ENCODE measurements at places on chromosomes 6 and 20.

- no peak for DNase-seq
Observed at GRCh38 chr6:113317891-113318574, 539.1 kb upstream of the MARCKS start.

DNA sequence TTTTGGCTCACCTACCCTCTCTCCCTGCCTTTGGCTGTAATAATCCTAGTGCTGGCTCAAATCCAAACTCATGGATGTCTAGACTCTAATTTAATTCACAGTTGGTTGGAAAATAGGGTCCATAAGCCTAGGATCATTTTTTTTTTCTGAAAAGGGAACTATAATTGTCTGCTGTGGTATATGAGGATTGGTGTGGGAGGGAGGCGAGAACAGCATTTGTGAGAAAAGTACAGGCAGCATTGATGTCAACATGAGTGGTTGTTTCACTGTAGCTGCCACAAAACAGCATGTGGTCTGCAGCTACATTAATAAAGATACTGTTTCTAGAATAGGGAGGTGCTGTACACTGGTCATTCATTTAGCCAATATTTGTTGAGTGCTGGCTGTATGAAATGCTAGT is 18.6 kb upstream of the POLR1H start:
- no peak for DNase-seq

DNA sequence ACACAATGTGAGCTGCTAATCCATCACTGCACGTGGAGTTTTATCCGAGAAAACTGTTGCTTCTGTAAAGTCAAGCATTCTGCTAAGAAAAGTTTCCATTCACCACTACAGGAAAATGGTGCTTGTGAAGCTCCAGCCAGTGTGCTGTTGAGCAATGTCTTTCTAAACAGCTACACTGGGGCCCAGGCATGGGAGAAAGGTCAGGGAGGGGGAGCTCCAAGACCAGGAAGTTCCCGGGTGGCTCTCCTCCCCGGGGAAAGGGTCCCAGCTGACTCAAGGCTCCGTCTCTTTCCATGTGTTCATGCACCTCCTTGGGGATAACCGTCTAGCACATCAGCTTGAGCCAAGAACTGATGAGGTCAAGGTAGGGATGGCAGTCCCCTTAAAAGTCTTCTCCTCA is 20.5 kb downstream of the RPP40 start:
- no peak for DNase-seq

GRCh38 chr6:135300576-135300975 is 119.5 kb downstream of the MYB start:
- no peak for DNase-seq

DNA sequence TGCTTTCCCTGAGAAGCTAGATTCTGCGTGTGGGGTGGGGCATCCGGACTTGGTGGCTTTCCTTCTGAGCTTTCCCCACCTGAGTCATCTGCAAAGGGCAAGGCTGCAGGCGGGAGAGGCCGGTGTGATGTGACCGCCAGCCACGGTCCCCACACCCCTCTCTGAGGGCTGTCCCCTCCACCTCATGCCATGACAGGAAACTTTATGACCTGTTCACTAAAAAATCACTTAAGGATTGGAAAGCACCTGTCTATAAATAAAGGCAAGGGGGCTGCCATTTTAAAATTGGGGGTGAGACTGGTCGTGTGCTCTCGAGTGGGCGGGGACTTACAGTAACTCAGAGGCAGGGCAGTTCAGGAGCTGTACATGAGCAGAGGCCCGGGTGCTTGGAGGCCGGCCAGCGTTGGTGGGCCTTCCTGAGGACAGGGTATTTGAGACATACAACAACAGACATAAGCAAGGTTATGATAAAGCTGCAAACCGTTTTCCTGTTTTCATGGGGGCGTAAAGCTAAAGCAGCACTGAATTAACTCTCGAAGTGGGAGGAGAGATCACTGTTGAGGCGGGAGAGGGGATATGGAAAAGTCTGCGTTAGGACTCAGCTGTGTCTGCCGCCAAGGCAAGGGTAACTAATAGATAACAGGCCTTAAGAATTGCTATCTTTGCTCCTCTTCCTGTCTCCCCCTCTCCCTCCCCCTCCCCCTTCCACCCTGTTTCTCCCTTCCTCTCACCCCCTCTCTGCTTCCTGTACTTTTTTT is 16.1 kb upstream of the SERPINB1 start:
- no peak for DNase-seq

DNA sequence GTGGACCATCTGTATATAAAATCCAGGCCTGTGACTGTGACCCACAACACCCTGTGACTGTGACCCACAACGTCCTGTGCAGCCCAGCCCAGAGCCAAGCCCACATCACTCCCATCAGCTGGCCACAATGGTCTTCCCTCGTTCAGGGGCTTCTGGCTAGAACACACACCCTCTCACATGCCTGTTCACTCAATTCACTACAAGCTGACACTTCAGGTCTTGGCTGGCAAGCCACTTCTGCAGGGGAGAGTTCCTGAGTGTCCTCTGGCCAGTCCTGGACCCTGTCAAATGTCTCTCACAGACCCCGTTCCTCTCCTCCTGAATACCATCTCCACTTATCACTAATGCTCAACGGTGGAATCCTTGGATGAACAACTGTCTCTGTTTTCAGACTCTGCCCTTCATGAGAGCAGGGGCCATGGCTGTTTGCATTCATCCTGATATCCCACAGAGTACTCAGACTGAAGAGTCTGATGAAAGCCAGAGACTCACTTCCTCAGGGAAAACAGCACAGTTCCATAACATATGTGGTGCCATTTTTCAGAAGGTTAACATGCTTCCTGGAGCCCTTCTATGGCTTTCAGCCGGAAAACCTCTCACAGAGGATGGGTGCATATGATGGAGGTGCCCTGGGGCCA is 56.0 kb downstream of the MYH7B start:
- DNase-seq: peak; percentile 17

DNA sequence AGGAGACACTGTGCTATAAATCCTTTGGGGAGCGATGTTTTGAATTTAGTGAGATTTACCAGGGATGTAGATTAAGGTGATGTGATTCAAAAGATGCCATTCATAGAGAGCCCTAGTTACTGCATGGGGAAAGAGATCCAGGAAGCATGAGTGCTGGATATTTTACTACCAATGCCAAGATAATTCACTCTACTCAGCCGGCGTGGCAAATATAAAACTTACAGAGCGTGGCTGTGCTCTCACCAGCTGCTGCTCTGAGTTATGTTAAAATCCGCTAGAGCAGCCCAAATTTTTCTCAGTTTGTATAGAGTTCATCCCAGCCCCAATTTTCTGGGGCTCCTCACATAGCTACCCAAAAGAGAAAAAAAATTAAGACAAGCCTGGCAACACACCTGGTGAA is 48.6 kb downstream of the BFSP1 start:
- no peak for DNase-seq

- no peak for DNase-seq
Observed at GRCh38 chr6:121210943-121211342, 123.3 kb downstream of the TBC1D32 start.

DNA sequence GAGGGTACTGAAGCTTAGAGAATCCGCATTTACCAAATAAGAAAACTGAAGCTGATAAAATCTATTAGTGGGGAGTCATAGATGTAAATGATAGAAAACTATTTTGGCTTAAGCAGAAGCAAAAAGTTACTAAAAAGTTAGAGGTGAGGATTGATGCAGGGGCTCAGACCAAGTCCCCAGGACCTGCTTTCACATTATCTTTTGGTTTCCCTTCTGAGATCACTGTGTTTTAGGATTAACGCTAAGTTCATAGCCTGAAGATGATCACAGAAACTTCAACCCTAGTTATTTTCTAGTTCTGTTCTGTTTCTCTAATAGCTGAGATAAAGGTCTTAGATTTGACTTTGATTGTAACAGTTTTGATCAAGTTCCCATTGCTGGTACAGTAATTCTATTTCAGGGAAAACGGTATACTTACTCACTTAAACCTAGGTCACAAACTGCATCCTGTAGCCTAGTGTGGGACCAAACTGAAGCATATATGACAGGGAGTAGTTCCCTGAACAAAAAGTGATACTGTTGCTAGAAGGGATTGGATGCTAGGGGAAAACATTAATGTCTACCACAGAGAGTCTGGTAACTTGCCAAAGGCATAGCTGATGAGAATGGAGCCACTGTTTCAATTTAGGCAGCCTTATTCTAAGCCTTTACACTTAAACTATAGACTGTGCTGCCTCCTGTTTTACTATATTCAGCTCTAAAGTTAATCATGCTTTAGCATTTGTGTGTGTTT is 13.1 kb downstream of the CYB5R4 start:
- DNase-seq: no peak

- DNase-seq: no peak
Observed at GRCh38 chr6:142500250-142500786, 198.5 kb downstream of the ADGRG6 start.

DNA sequence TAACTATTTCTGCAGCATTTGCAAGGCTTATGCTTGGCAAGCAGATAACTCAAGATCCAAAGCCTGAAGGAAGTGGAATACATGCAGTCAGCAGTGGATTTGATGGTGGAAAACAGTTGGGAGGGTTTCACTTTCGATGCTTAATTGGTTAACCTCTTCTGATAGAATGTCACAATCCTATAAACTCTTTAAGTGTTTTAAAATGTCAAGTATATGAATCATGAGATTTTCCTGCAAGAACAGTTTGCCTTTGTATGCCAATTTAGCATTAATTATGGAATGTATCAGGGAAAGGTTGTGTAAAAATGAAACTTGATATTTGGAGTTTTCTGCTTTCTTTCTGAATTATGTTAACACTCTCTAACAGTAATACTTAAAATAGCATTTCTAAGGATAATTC is 36.6 kb downstream of the NKX2-4 start:
- DNase-seq: no peak
